ENCODE measurements at places on chromosomes 5 and 9.

DNA sequence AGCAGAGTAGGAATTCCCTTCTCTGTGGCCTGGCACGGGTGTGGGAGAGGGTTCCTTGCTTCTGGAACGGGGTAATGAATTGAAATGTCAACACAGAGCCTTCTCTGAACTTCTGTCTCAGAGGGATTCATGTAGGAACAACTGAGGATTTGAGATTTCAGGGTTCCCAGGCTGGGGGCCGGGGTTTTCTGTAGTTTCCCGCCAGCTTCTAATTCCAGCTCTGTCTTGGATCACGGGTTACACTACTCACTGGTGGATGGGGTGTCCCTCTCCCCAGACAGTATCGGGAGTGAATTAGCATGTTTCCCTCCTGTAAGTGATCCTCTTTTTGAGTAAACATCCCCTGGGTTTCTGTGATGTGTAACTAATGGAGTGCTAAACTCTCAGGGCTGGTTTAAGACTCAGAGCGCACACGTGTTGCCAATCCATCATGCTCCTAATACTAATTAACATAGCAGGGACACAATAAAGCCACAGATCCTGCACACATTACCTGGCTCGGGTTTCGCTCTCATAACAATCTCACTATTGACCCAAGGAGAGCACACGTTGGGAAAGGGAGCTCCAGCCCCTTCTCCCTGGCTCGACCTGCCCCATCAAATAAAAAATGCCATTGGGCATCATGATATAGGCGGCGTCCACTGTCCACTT, 18.1 kb upstream of the DMRT2 start:
- DNase-seq = no peak

- DNase-seq = no peak
Observed at GRCh38 chr5:155765715-155766114, 561.2 kb upstream of the SGCD start.

DNA sequence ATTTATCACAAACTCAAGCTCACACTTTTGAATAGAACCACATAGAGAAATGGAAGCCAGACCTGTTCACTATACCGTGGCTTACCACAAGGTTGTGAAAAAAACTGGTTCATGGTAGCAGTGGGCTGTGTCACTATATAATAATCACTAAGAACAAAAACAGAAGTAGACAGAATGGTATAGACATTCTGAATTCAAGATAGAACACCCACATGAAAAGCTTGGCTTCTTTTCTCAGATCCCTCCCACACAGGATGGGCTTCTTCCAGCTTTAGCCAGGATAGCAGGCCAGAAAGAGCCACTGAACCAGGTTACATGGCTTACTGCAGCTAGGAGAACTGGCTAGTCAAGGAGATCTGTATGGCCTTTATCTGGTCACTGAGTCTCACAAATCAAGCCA, 6.1 kb upstream of the NRG2 start:
- no peak for DNase-seq

- peak; percentile 47 for DNase-seq
Observed at GRCh38 chr5:176740131-176740701, 70.1 kb upstream of the UNC5A start.

DNA sequence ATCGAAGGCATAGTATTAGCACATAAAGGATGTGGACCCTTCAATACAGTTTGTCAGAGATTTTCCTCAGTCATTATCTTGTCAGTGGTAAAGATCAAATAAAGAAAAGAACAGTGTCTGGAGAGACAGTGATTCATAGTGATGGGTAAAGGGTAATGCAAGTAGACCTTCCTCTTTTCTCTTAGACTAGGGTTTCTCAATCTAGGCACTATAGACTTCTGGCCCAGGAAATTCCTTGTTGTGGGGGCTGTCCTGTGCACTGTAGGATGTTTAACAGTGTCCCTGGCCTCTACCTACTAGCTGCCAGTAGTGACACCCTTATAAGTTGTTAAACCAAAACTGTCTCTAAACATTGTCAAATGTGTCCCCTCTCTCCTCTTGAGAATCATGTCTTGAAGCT, 6.9 kb downstream of the CAMK4 start:
- DNase-seq = no peak

DNA sequence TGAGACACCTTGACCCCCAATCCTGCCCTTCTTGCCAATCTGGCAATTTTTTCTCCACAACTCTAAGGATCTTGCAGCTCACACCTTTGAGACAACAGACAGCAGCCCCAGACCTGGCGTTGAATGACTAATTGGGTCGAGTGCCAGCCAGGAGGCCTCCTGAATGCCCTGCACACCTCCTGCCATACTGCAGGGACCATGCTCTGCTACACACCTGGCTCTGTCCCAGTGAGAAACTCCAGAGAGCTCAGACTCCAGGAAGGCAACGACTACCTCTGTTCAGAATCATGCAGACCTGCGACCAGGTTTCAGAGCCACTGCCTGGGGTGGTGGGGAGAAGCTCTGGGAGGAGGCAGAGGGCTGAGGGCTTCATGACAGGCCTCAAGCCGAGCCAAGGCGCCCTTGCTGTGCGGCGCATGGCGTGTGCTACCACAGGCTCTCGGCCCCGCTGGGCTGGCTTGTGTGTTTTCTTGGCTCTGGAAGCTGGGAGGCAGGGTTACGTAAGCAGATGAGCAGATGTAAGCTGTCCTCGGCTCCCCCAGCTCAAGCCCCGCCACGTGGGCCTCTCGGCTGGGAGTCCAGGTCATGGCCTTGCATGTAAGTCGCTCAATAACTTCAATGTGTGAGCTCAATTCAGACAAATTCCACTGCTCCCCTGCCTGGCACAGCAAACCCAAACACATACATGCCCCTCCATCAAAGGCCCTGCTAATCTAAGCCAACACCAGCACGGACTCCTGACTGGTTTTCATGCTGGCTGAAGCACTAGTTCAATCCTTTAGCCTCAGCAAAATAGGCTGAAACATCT, 27.5 kb downstream of the B4GALT1 start:
- no peak for DNase-seq

GRCh38 chr5:44795496-44795895, 13.3 kb upstream of the MRPS30 start:
- DNase-seq = no peak

- DNase-seq = no peak
Observed at GRCh38 chr9:136090056-136090735, 4.9 kb downstream of the NACC2 start.

GRCh38 chr5:171989946-171990712, 16.3 kb downstream of the FBXW11 start:
- DNase-seq = no peak

DNA sequence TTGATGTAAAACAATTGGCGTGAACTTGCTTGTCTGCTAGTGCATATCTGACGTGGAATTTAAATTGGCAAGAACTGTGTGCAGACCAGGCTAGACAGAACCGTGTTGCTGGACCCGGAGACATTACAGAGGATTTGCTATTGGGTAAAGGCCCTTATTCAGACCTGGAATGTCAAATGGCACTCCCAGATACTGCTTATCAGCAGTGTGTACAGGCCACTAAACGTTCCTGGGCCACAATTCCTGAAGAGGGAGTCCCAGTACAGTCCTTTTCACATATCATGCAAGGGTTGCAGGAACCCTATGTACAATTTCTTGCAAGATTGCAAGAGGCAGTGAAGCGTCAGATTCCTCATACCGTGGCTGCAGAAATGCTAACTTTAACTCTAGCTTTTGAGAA, 13.5 kb upstream of the MCCC2 start:
- no peak for DNase-seq

- no peak for DNase-seq
Observed at GRCh38 chr5:150377964-150378694, 20.6 kb downstream of the TCOF1 start.

GRCh38 chr5:73534011-73534644, 31.3 kb downstream of the ANKRA2 start:
- no peak for DNase-seq

- peak; percentile 75 for DNase-seq
Observed at GRCh38 chr9:78601957-78602565, 305.1 kb downstream of the PSAT1 start.

DNA sequence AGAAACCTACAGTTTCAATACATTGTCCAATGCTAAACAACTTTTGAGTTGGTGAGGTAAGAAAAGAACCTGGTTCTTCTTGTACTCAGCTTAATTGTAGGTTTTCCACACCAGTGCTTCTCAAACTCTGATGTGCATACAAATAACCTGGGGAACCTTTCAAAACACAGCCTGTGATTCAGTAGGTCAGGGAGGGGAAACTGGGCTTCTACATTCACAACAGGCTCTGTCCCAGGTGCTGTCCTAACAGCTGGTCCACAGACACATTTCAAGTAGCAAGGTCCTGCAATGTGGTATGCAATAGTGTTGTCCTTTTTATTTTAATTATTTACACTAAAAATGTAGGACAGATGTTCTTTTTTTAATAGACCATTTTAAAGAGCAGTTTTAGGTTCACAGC, 47.4 kb upstream of the SNCAIP start:
- DNase-seq = no peak

DNA sequence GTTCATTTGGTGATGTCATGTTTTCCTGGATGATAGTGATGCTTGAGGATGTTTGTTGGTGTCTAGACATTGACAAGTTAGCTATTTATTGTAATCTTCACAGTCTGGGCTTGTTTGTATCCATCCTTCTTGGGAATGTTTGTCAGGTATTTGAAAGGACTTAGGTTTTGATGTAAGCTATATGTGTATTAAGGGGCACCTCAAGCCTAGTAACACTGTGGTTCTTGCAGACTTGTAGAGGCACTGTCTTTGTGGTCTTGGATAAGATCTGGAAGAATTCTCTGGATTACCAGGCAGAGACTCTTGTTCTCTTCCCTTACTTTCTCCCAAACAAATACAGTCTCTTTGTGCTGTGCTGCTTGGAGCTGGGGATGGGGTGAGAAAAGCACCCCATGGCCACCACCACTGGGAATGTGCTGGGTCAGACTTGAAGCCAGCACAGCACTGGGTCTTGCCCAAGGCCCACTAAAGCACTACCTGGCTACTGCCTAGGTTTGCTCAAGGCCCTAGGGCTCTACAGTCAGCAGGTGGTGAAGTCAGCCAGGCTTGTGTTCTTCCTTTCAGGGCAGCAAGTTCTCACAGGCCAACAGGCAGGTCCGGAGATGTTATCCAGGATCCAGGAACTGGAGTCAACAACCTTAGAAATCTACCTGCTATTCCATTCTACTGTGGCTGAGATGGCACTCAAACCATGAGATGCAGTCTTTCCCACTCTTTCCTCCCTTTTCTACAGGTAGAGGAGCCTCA, 49.3 kb upstream of the GNA14 start:
- DNase-seq = no peak

- peak; percentile 75 for DNase-seq
Observed at GRCh38 chr9:32431940-32432555, 47.6 kb downstream of the ACO1 start.

DNA sequence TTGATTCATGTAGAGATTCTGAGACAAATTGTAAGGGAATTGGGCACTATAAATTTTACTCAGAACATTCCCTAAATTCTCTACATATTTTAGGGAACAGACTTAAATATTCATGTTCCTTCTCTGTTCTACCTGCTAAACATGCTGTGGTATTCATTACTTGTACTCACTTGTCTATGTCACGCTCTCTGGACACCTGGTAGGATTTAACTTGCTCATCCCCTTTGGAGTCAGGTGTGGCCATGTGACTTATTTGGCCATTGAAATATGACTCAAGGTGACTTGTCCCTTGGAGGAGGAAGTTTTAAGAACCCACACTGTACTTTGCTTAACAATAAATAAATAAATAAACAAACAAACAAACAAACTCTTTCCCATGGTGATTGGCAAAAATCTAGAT, 2258.8 kb upstream of the WWC1 start:
- DNase-seq = no peak

- no peak for DNase-seq
Observed at GRCh38 chr9:7055171-7055903, 297.6 kb downstream of the KDM4C start.

DNA sequence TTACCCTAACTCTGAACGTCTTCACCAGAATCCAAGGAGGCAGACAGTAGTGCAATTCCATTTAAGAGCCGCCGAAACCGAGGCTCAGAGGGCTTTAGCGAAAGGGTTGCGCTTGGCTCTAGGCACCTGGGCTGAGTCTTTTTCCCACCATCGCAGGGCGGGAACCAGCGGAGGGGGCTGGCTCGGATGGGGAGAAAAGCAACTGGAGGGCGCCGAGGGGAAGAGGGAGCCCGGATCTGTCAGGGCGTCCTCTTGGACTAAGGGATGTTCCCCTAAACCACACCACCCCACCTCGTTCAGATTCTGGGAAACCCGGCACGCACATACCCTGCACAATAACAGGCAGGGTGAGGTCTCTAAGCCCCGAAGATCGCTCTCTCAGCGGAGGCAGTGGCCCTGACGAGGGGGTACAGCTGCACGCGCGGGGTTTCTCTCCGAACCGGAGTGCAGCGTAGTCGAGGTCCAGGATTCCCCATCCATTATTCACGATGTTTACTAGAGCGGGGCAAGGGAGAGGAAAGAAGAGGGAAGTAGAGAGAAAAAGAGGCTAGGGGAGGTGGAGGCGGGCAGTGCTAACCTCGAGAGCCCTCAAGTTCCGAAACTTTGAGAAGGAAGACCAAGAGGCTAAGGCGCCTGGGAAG, 1.3 kb upstream of the POU4F3 start:
- DNase-seq = peak; percentile 67

- peak; percentile 85 for DNase-seq
Observed at GRCh38 chr9:129174724-129175514, 3.1 kb downstream of the IER5L start.

- no peak for DNase-seq
Observed at GRCh38 chr5:127723571-127723970, 20.4 kb downstream of the CCDC192 start.

- DNase-seq = no peak
Observed at GRCh38 chr9:126750941-126751725, 53.7 kb upstream of the ZBTB43 start.

DNA sequence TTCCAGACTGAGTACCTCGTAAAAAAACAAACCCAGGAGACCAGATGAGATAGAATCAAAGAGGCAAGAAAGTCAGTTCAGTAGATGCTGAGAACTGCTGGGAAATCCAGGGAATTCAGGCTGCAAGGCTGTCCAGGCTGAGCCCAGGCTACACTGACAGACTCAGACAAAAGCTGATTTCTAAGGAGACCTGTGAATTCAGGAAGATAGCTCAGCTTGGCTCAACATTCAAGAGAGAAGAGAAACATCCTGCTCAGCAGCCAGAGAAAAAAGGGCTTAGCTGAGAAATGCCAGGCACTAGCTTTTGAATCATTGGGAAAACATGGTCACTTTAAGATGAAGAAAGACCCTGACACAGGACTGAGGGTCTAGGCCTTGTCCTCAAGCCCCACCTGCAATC, 118.2 kb upstream of the SLC44A1 start:
- no peak for DNase-seq

- DNase-seq = no peak
Observed at GRCh38 chr9:80932947-80933780, 756.2 kb downstream of the TLE1 start.

DNA sequence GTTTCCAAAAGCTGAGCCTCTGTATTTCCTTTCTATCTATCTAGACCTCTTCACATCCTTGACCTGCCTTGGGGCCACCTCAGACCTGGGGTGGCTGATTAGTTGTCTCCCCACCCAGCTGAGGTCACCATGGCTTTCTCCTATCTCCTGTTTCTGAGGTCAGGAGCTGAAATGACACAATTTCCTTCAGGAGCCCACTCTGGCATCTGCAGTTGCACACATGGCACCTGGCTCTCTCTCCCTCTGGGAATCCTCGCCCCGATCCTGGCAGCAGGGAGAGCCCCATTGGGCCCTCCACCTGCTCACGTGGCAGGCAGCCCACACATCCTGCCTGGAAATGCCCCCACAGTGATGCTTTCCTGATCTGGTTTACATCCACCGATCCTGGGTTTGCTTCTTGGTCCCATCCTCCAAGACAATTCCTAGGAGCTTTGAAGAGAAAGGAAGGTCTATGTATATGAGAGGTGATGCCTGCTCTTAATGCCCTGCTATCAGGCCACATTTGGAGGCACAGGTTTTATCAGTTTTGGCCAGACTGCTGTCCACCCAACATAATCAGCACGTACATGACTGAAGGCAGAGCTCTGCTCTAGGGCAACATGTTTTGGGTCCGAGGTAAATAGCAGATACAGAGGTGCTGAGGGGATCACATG, 53.7 kb downstream of the MARCHF3 start:
- no peak for DNase-seq
